MCF 10A (cell line): ENCODE measurements at places on chromosomes 4 and X.
A peak's percentile ranks its signal among the peaks of the same experiment; 100 is the strongest.

DNA sequence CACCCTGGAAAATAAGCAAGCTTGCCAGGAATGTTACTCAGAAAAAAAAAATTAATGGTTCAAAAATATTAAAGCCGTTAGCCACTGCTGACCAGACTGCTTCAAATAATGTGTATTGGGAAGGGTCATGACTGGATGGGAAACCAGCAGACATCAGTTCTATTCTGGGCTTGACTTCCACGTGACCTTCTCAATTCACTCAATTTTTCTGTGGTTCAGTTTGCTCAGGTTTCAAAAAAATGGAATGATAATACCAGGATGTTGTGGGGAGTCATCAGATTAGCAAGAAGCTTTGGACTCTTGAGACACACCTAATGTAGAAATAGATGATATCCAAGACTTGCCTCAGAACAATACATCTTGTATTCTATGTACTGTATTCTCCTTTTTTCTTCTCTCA, 541.9 kb upstream of the BOD1L1 start:
- peak; percentile 18 for DNase-seq

DNA sequence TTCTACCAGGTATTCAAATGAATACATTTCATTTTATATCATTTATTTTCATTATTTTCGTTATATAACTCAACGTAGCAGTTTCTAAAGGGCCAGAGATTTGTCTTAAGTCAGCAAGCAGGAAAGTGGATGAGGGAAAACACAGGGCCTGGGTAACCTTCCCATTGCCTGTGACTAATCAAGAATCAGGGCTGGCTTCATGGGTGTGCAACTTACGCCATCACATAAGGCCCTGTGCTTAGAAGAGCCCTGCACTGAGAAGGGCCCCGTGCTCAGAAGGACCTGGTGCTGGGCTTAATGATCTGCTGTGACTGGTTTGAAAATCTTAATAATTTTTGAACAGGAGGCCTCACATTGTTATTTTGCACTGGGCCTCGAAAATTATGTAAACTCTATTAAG, 65.4 kb upstream of the FAM9C start:
- DNase-seq, result peak; percentile 72

DNA sequence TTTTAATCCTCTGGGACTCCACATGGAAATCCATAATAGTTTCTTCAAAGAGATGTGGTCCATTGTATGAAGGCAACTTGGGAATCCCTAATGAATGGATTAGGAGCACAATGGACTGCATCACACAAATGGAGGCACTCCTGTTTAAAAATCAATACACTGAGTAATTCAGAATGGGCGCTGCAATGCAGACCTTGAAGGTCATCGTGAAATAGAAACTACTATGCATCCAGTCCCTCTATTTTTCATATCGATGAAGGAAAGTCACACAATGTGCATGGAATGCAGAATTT, 98.8 kb upstream of the EGFL6 start:
- no peak for DNase-seq

- no peak for DNase-seq
Observed at GRCh38 chr4:10102474-10103332, 13.9 kb downstream of the WDR1 start.

- DNase-seq, result peak; percentile 84
Observed at GRCh38 chrX:128020701-128021100, 31.5 kb downstream of the ACTRT1 start.

- DNase-seq, result peak; percentile 85
Observed at GRCh38 chr4:189294574-189294973, 646.1 kb upstream of the FRG1 start.

DNA sequence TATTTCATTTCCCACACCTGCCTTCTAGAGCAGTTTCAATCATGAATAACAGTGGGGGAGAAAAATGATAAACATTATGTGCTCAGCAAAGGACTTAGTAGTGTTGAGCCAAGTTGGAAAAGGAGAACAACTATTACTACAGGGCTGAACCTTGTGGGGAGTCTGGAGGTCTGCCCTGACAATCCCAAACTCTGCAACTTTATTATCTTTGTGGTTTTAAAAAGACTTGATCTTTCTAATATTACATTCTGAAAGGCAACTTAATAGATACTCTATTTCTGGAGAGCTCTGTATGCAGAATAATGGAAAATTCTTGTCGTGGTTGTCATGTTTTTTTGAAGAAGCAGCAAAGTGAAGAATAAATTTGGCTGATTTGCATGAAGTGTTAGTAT, 116.1 kb downstream of the SPCS3 start:
- DNase-seq, result no peak

DNA sequence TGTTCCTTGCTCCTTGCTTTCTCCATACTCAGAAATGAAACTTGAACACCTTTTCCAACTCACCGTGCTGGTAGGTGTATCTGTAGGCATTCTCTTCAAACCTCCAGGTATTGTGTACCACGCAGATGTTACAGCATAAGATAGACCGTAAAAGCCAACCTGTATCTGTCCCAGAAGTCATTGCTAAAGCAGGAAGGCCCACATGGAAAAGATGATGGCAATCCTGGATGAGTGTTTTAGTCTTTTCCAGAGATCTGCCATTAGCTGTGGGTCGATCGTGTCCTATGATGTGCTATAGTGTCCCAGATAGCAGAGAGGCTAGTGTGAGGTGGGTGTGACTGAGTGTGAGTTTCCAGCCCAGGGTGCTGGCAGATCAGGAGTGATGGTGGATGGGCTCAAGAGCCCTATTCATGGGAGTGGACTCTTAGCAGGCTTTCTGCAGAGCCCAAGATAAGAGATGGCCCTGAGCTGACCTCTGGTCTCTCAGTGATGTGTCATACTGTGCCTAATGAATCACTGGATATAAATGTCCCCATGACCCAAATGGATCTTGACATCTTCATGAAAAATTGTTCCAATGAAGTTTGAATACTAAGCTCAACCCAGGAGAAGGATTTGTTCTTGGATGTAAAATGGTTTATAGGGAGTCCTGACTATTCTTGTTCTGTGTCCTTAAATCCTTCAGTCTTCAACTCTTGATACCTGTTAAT, 69.1 kb upstream of the WDR1 start:
- DNase-seq, result no peak

- no peak for DNase-seq
Observed at GRCh38 chrX:2789569-2789968, 37.7 kb downstream of the XG start.

- DNase-seq, result no peak
Observed at GRCh38 chr4:78721747-78722146, 54.4 kb upstream of the BMP2K start.

GRCh38 chr4:167943872-167944505, 148.3 kb upstream of the ANXA10 start:
- DNase-seq, result peak; percentile 6

- DNase-seq, result no peak
Observed at GRCh38 chr4:177411996-177412395, 30.2 kb downstream of the AGA start.

DNA sequence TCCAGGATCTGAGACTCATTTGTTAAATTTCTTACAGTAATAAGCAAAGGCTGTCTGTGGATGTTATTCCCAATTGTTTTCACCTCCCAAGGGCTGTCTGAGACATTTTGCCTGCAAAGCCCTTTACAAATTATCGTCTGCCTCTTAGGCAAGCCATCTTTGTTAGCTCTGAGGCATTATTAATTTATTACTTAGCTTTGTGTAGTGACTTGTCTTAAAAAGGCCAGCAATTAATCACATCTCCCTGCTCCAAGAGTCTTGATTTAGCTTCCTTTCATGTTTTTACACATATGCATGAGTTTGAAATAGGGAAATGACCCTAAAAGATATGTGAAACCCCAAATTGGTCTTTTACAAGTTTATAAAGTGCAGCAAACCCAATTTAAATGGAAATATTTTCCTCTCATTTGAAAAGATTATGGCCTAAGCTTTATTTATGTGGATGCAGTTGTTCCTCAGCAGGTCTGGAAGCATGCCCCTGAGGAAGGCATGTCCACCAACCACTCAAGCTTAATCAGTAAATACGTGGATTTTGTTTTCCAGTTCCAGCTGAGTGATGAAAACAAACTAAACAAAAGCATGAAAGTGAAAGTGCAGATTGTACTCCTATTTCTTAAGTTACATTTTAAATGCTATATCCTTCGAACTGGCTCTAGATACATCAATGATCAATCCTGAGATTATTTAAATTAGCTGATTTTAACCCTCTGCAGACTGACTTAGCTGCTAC, 173.6 kb upstream of the LNX1 start:
- DNase-seq, result no peak

- DNase-seq, result no peak
Observed at GRCh38 chr4:173088144-173088543, 80.5 kb upstream of the GALNT7 start.

DNA sequence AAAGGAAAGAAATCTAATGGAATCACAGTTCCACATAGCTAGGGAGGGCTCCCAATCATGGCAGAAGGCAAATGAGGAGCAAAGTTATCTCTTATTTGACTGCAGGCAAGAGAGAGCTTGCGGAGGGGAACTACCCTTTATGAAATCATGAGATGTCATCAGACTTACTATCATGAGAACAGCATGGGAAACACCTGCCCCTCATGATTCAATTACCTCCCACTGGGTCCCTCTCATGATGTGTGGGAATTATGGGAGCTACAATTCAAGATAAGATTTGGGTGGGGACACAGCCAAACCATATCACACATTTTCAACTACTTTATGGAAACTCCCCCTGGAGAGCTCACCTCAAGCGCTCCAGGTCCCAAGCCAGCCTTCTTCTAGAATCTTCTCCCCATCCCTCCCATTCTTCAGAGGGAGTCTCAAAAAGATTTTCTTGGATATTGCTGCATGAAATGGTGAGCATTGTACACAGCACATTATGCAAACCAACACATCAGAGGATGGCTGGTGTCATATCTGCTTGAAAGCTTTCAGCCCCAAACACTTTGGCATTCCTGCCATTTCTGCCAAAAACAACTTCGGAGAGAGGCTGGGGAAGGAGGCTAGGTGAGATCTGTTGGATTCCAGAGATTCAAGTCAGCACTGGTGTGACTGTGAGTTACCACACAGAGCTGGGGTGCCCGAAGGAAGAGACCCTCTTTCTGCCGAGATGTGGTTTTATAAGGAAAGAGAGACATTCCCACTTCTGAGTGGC, 6.9 kb downstream of the FGFBP1 start:
- DNase-seq, result no peak

DNA sequence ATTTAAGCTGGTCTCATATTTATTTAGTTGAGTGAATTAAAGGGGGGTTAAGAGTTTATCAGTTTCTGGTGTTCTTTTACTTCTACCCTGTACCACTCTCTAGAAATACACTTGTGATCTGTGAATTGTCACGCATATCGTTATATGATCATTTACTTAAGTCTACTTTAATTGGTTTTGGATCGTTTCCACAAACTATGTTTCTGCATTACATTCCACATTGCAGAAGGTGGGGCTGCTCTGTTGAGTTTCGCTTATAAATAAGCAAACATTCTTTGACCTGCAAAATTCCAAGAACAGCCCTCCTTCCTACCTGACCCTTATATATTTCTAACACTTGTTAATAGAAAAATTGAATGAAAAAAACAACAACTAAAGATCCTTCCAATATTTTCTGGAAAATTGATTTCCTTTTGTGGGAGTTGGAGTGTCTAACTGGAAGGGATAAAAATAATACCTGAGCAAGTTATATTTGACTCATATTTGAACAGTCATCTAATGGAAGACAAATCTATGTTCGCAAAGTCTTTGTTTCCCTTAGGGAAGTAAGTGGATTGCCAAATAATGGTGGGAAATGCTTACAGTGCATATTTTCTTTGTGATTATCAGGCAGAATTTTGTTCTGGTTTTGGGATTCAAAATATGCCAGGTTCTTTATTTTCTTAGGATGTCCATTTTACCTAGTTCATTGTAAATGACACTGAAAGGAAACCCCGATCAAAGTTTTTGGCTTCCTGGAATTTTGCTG, 152.7 kb downstream of the RELL1 start:
- no peak for DNase-seq

- DNase-seq, result no peak
Observed at GRCh38 chrX:9473708-9474107, 8.8 kb downstream of the TBL1X start.

GRCh38 chr4:2071252-2071911, 12.3 kb downstream of the NAT8L start:
- DNase-seq, result no peak

- DNase-seq, result peak; percentile 1
Observed at GRCh38 chr4:78022517-78022916, 34.6 kb upstream of the FRAS1 start.

- DNase-seq, result peak; percentile 28
Observed at GRCh38 chrX:22742174-22742573, 257.6 kb upstream of the DDX53 start.

DNA sequence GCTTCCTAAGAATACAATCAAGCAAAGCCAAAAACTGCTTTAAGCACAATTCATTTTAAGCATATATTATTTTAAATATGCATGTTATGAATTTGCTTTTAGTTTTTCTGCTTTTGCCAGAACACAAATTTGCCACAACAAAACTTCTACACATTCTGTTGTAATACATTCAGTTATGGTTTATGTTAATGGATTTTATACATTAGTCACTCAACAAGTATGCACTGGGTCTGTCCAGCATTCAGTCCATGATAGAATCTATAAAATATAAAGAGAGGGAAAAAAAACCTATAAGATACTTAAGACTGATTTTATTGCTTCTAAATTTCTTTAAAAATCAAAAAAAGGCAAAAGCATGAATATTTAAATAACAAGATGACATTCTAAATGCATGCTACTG, 22.2 kb downstream of the IQCM start:
- peak; percentile 16 for DNase-seq

DNA sequence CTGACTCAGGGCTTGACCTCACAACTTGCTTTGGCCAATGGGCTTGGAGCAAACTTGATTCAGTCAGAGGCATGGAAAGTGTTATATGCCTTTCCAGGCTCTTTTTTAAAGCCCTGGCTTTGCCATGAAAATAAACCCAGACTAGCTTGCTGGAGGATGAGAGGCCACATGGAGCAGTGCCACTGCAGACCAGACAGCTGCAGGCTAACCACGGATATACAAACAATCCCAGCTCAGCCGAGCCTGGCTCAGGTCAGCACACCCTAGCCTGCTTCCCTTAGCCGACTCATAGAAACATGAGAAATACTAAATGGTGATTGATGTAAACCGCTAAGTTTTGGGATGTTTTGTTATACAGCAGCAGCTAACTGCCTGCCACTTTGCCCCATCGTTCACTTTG, 345.1 kb downstream of the ARHGAP10 start:
- DNase-seq, result no peak

GRCh38 chrX:131792356-131792749, 230.7 kb upstream of the STK26 start:
- DNase-seq, result peak; percentile 95

- DNase-seq, result no peak
Observed at GRCh38 chr4:1852904-1853623, 2.9 kb downstream of the LETM1 start.

DNA sequence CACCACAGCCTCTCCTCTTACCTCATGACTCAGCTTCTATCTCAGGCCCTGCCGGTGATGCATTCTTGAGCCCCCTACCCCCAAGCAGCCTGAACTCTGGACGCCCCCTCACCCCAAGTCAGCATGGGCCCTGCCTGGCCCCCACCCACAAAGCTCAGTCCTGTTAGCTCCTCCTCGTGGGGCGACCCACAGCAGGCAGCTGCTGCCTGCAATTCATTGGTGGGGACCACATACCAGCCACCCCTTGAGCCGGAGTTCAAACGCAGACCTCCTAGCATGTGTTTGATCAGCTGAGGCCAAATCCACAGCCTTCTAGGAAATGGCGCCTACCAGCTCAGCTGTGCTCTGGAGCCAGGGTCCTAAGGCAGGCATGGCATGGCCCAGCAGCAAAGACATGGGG, 111.8 kb downstream of the EFNB1 start:
- no peak for DNase-seq
